ENCODE measurements at places on chromosomes 12 and 14.

GRCh38 chr14:29042551-29042950 lies 276.0 kb downstream of the FOXG1 start:
- no peak for ATAC-seq

- ATAC-seq, result peak; percentile 45
These were observed 670 bp upstream of the PSMA3 start for GRCh38 chr14:58243790-58244555.

- ATAC-seq, result no peak
These were observed 113.3 kb downstream of the ANO6 start for GRCh38 chr12:45329238-45329637.

GRCh38 chr12:52692254-52692653 lies 11.1 kb downstream of the KRT77 start:
- peak; percentile 23 for ATAC-seq

- ATAC-seq, result no peak
These were observed 15.9 kb downstream of the HHIPL1 start for GRCh38 chr14:99660794-99661193.

DNA sequence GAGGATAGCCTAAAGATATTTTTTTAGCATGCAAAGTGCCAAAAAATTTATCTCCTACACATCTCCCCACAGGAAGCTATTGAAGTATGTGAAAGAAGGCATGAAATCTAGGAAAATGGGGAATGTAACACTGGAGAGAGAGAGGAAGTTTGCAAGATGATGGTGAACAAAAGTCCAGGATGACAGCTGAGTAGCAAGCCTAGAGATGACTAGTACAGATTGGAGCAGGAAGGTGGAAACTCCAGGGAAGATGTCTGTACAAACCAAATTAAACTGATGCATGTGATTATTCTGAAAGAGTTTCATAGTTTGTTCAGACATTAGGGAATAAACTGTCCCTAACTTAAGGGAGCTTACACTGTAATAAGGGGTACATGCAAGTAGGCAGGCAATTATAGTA lies 99.3 kb downstream of the RAD51B start:
- peak; percentile 72 for ATAC-seq

GRCh38 chr12:11496157-11496851 lies 100.9 kb upstream of the PRB2 start:
- no peak for ATAC-seq

- no peak for ATAC-seq
These were observed 290.4 kb upstream of the RTL1 start for GRCh38 chr14:101193845-101194372.

DNA sequence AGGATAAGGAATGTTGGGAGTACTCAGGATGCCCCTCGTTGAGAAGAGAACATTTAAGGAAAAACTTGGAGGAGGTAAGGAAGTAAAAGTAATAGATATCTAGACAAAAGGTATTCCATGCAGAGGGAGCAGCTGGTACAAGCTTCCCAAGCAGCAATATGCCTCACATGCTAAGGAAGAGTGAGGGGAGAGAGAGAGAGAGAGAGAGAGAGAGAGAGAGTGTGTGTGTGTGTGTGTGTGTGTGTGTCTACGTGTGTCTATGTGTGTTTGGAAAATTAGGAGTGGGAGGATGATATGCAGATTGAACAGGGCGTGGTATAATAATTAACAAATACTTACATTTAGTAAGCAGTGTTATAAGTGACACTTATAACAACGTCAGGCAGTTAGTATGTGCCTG lies 9.2 kb upstream of the PARP11 start:
- ATAC-seq, result no peak

DNA sequence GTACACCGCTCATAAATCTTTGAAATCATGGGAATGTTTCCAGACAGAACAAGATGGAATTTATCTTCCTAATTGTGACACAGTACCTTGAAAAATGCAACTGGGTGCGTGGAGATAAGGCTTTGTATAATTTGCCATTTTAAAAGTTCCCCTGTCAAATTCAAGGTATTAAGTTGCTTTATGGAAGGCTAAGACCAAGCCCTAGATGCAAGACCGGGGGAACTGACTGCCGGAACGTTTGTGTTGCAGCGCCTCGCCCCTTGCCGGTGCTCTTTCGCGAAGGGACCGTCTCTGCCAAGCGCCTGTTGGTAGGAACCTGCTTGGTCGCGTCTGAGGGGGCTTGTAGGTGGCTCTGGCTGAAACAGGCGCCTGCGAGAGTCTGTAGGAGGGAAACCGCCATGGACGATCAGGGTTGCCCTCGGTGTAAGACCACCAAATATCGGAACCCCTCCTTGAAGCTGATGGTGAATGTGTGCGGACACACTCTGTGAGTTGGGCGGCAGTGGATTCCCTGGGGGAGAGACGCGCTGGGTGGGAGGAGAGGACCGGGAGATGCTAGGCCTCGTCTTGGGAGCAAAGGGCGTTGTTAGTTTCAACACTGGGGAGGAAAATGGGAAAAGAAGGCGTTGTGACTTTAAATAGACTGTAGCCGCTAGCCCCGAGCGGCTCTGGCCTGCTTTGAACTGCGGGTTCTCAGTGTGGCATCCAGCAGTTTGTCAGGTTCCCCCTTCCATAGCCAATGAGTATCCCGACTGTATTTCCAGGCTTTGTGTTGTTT lies at the start of gene MNAT1:
Gene MNAT1 (plus strand): TSS at position 297 of the 778 bp plus-strand sequence. CDS start 102 bp downstream, at position 399.
- ATAC-seq, result peak; percentile 97

GRCh38 chr14:49050822-49051221 lies 535.4 kb downstream of the RPS29 start:
- no peak for ATAC-seq

- ATAC-seq, result no peak
These were observed 10.0 kb downstream of the SLC39A9 start for GRCh38 chr14:69408331-69408960.

- no peak for ATAC-seq
These were observed 41.1 kb downstream of the PSMA6 start for GRCh38 chr14:35333264-35333730.

DNA sequence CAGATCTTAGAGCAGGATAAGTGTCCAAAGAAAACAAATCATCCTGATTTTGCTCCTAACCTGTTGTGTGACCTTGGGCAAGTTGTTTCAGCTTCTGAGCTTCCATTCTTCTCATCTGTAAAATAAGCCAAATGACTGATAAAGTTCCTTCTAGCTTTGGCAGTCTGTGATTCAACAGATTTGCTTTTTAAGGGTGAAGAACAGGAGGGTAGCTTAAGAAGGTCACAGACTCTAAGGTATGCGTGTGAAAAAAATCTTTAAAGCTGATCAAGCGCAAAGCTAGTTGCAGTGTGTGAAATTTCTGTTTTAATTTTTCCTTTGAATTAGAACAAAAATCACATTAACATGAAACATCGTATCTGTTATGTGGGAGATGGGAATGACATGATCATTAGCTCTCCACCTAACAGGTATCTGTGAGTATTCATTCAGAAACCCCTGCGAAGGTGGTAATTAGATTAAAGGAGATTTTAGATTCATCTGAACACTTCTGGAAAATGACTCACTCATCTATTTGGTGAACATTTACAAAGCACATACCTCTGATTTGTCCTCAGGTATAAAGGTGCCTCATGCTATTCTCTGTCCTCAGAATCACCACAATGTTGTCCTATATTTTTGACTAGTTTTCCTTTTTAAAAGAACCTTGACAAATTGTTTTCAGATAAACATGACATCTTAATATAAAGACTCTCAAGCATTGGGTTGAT lies 131.9 kb upstream of the CPM start:
- ATAC-seq, result no peak

- ATAC-seq, result no peak
These were observed 18.9 kb upstream of the CRACR2A start for GRCh38 chr12:3771853-3772252.

DNA sequence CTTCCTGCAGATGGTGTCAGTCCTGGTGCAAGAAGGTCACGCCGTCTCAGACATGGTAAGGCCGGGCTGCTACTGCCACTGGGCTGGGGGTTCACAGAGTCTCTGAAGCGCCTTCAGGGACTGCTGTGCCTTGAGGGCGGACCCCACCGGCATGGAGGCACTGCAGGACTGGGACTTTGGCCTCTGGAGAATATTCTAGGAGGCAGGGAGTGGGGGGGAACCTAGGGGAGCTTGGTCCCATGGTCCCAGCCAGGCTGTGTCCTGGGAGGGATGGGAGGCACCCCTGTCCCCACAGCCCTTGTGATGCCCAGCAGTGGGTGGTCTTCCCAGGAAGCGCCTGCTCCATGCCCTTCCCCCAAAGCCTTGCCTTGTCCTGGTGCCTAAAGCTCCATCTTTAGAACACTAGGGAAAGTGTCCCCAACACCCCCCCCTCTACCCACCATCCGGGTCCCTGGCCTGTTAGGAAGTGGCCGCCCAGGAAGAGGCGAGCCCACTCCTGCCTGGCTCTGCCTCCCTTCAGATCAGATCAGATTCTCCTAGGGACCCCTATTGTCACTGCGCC lies 1.5 kb downstream of the AMN start:
- ATAC-seq, result no peak

DNA sequence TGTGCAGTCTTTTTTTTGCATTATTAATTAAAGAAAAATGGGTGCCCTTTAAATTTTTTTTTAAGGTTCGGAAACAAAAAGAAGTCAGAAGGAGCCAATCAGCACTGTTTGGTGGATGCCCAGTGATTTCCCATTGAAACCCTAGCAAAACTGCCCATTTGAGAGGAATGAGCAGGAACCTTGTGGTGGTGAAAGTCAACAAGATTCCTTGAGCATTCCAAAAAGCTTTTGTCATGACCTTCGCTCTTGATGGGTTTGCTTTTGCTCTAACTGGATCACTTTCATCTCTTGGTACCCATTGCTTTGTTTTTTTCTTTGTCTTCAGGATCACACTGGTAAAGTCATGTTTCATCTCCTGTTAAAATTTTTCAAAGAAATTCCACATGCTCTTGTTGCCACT lies 54.1 kb downstream of the ADIPOR2 start:
- no peak for ATAC-seq

- ATAC-seq, result no peak
These were observed 221.2 kb downstream of the SSPN start for GRCh38 chr12:26416550-26416949.

DNA sequence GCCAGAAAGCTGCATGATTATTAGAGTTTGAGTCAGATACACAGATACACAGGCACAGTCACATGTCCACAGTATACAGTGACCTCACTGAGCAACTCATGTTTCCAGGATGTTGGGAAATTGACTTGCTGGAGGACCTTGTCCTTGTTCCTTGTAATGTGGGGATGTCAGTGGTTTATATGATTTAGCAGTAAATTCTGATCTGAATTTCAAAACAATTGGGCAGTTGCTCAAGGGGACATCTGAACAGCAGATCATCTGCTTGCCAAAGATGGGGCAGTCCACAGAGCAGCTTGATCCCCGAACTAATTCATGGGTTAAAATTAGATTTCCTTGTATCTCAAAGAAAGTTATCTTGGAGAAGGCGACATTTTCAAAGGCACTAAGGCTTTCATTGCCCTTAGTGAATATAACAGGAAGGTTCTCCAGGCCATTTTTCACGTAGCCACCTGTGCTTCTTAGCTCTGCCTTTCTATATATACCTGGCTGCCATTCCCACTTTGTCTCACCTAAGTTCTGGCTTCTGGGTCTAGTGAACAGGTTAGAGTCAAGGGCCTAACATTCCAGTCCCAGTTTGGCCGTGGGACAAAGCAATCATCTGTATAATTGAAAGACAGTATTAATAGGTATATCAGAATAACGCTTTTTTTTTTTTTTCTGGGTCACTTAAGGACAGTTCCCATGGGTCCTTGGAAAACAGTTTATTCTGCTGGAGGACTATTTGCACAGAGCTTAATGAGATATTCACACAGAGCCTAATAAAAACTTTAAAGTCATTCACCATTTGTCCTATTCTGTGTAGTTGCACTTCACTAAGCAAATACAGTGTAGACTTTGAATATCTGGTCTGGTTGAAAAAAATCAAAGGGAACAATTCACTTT lies 64.9 kb upstream of the STRN3 start:
- peak; percentile 76 for ATAC-seq

GRCh38 chr12:16473610-16474326 lies 126.3 kb downstream of the MGST1 start:
- no peak for ATAC-seq

DNA sequence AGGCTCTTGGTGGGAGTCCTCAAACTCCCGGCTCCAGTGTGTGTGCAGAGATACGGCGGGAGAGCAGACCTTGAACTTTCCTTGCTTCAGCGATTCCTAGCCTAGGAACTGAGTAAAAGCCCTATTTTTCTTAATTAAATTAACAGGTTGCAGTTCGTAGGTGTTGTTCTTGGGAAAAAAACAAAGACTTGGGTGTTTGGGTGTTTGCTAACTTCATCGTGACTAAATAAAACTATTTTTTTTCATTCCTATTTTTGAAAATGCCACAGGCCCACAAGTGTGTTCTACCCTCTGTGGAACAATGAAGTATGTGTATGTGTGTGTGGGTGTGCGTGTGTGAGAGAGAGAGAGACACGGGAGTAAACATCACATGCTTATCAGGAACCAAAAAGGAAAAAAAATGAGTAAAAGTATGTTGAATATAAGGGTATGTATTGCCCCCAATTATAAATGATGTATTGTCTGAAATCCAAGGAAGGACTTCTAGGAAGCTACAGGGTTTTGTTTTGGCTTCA lies 651 bp downstream of the TMEM117 start:
- peak; percentile 83 for ATAC-seq

DNA sequence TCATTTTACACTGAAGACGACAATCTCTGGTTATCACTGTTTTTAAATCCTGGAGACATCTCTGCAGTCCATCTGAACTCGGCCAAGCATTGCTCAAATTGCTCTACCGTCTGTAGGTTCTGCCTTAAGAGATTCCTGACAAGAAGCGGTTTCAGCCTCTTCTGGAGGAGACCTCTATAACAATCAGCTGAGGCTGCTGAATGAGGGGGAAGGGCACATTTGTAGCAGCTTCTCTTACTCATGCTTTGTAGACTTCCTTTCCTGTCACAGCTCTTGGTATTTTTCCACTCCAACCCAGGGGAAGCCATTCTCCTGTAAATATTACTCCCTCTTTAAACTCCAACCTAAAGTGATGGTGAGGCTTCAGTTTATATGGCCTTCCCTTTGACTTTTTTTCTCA lies 3.0 kb downstream of the ARG2 start:
- peak; percentile 7 for ATAC-seq

- ATAC-seq, result no peak
These were observed 45.4 kb downstream of the BCAT1 start for GRCh38 chr12:24903329-24904088.

GRCh38 chr12:58051378-58051777 lies 110.0 kb downstream of the ATP23 start:
- no peak for ATAC-seq

- ATAC-seq, result no peak
These were observed 7.9 kb downstream of the PPP4R3A start for GRCh38 chr14:91501951-91502930.

GRCh38 chr12:1403417-1403816 lies 191.0 kb downstream of the FBXL14 start:
- ATAC-seq, result no peak

DNA sequence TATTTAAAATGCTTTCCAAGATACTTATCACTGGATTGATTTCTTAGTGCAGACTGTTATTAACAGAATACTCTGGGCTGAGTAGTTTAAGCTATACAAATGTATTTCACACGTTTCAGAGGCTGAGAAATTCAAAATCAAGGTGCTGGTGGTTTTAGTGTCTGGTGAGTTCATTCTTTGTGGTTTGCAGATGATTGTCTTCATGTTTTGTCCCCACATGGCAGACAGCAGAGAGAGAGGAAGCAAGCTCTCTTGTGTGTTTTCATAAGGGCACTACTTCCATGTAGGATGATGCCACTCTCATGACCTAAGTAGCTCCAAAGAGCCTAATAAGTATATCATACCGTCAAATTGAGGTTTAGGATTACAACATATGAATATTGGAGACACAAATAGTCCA lies 1348.9 kb upstream of the FLRT2 start:
- ATAC-seq, result no peak

GRCh38 chr14:106286697-106287290 lies 760.4 kb downstream of the TMEM121 start:
- ATAC-seq, result peak; percentile 94

- no peak for ATAC-seq
These were observed 132.9 kb upstream of the SSTR1 start for GRCh38 chr14:38074754-38075153.

All from SK-N-SH treated with all-trans-retinoic acid at 6 μM for 48 hours (cell line).